ENCODE measurements at places on chromosomes 6 and 20.

DNA sequence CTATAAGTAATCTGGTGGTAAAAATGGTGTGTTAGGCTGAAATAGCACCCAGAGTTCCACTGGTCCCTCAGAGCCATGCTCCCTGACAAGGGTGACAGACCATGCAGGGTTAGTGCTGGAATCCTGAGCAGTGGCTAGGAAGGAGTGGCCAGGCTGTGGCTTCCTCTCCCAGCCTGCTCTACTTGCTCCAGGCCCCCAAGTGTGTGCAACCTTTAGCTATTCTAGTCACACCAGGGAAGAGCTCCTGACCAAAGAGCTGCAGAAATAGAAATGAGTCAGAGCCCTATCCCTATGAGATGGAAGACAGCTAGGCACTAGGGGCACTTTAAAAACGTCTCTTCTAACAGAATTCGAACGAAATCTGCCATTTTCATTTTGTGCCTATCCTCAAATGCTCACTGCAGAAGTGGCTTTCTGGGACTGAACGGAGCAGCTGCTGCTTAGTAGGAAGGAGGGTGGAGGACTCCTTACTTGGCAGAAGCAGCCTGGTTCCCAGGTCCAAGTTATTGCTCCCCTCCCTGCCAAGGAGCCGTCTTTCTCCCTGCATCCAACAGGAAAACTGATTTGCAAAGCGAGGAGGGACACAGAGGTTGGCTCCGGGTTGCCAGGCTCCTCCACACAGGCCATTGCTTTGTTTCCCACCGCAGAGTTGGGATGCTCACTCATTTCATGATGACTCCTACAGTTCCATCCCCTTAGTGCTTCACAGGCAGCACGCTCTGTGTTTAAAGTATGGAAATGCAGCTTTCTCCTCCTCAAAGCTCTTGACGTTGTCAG is 754.5 kb downstream of the C6orf118 start:
- DNase-seq = no peak

- DNase-seq = no peak
Observed at GRCh38 chr20:26169506-26169905, 472.9 kb upstream of the ZNF337 start.

- DNase-seq = no peak
Observed at GRCh38 chr6:121506761-121507754, 71.6 kb downstream of the GJA1 start.

DNA sequence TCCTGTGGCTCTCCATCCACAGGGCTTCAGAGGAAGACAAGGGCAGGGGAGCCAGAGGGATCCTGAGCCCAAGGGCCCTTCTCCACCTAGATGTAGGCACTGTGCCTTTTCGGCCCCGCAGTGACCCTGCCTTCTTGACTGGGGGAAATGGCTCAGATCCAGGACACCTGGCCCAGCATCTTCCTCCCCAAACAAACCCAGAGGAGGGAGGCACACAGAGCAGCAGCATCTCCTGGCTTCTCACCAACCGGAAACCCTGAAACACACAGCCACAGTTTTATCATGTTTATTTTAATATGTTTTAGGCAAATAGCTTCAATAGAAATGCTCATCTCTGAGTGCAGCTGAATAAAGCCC is 84.5 kb upstream of the LRFN2 start:
- DNase-seq = no peak

- DNase-seq = no peak
Observed at GRCh38 chr20:44302026-44302669, 8.9 kb downstream of the FITM2 start.

DNA sequence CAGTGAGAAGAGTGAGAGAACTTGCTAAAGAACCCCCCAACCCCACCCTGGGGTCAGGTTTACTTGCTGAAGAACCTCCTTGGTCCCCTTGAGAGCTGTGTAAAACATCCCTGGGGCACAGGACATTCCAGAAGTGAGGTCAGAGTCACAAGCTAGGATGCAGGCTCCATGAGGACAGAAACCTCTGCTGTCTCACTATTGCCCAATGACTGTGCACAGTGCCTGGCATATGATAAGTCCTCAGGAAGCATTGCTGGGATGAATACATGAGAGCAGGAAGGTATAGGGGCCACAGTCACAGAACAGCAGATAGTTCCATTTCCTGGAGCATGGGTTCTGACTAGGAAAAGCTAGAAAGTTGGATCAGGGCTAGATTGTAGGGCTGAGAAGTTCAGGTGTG is 18.4 kb downstream of the NT5E start:
- no peak for DNase-seq

DNA sequence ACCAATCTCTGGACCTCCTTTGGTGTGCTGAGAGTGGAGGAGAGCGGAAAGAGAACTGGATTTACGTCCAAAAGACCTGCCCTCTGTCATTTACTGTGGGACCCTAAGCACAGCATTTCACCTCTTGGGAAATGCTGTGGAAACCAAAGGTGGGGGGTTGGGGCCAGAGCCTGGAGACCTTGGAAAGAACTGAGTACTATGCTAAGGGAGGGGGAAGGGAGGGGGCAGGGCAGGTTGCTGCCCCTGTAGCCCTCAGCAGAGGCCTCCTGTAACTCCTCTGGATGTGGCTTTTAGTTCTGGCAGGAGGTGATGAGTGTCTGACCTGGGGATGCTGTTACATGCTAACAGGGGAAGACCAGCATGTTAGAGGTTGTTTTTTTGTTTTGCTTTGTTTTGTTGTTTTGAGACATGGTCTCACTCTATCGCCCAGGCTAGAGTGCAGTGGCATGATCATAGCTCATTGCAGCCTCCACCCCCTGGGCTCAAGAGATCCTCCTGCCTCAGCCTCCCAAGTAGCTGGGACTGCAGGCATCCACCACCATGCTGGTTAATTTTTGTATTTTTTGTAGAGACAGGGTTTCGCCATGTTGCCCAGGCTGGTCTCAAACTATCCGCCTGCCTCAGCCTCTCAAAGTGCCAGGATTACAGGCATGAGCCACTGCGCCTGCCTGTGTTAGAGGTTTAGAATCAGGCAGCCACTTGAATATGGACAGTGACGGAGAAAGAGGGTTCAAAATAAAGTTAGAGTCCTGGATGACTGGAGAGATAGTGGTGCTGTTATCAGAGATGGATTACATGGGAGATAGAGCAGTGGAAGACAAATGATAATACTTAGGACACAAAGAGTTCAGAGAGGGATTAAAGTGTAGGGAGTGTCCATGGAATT is 18.4 kb upstream of the PARD6B start:
- DNase-seq = no peak

DNA sequence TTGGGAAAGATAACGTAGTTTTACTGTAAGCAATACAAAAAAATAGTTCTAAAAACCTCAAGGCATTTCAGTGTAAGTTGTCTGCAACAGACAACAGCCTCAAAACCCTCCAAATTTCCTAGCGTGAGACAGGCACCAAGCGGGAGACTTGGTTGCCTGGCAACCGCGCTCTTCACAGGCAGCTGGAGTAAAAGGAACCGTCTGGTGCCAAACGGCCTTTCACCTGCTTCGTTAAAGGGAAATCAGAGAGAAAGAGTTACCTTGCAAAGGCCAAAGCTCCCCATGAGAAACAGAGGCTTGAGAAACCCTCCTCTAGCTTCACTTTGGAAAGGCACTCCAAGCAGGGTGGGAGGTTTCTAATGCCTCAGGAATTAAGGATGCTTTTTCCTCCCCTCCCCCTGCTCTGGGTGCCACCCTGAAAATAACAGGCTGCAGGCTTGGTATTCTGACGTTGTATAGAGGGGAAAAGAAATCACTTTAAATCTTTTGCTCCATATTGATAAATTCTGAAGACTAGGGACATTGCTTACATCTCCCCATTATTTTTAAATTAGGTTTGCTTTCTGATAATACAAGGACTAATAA is 129.7 kb upstream of the UFL1 start:
- DNase-seq = no peak

DNA sequence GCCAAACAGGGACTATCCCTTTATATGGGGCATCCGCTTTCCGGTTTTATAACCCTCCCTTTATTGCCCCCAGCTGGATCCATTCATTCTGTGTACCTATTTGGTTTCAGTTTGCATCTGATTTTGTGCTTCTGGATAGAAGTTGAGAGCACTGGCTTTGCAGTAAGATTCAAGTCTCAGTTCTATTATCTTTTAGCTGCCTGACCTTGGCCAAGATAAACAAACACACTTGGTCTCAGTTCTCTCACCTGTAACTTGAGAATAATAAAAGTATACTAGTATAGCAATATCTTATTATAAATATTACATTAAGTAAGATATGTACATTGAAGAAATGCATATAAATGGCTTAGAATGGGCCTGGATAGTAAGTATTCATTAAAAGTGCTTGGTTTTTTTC is 182.4 kb upstream of the TSHZ2 start:
- no peak for DNase-seq

All from stimulated activated CD4-positive, alpha-beta T cell treated with anti-CD3 and anti-CD28 coated beads, TNF-alpha, amount 100 ng/mL, for 1 hour (primary cell).